ENCODE measurements at places on chromosomes 16 and 17. TPM values are rescaled to one million over a fixed set of nuclear protein-coding genes. Genes with fewer than 3 reads are reported as not detected.

Gene OTOP2
- total RNA-seq, result not detected

Gene MYL4
- 0.77 TPM for total RNA-seq

Gene ASPHD1
- 13.0 TPM for total RNA-seq

Gene SIAH1
- total RNA-seq, result 23.0 TPM

Gene C17orf67
- total RNA-seq, result 1.4 TPM

Gene TBC1D26
- not detected for total RNA-seq
